ENCODE measurements at places on chromosomes 2 and 18.

GRCh38 chr2:191645434-191646162 lies 32.3 kb upstream of the NABP1 start:
- DNase-seq: no peak

DNA sequence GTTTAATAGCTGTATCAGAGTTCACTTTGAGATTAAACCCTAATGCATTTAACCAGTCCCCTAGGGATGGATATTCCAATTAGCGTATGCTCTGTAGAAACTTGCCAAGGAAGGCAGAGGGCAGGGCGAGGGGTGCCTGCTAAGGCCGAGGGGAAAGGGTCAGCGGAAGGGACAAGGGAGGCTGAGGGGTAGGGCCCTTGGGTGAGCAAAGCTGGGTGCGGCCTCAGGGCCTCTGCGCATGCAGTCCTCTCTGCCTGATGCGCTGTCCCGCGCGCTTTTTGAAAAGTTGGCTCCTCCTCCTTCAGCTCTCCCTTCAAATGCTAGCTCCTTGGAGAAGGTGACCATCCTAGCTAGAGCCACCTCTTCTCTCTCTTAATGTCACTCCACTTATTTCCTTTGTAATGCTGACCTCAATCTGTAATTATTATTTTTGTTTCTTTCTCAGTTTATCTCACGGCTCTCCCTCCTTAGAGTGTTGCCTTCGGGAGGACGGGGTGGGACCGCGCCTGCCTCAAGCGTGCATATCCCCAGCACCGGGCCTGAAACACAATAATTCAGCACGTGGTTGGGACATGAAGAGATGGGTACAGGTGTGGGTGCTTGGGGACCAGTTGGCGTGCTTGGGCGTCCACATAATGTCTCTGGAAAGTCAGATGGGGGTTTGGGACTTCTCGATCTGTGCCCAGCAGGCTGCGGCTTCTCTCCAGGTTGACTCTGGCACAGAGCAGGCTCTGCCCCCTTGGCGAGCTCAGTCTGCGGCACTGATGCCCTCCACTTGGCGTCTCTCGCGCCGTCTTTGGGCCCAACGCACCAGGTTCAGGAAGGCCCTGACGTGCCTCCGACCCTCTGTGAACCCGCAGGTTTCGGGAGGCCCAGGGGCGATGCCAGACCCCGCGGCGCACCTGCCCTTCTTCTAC lies 10.0 kb downstream of the ZAP70 start:
- no peak for DNase-seq

DNA sequence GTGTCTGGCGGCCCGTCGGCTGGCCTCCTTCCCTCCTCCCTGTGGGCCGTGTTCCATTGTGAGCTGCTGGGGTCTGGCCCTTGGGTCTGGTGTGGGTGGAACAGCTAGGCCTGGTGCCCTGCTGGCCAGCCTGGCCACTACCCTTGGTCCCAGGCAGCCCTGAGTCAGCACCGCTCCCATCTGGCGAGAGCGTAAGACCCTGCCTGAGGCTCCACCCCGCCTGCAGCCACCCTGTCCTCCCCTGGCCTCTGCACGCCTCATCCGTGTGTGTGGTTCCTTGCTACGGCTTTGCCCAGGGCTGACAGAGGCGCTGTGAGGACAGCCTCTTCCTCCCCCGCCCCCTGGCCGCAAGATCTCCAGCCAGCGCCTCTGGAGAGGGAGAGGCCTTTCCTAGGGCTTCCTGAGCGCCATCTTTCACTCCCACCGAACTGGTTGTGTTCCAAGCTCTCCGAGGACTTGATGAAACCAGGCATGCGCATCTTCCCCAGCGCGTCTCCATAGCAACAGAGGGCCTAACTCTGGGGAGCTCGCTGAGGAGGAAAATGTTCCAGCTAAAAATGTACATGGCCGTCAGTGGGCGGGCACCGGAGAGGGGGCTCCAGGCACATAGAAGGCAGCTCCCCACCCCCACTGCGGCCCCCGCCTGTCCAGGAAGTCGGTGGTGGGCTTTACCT lies 83.0 kb downstream of the STPG4 start:
- no peak for DNase-seq

- DNase-seq: no peak
Observed at GRCh38 chr2:45229411-45229810, 220.2 kb upstream of the SIX2 start.

DNA sequence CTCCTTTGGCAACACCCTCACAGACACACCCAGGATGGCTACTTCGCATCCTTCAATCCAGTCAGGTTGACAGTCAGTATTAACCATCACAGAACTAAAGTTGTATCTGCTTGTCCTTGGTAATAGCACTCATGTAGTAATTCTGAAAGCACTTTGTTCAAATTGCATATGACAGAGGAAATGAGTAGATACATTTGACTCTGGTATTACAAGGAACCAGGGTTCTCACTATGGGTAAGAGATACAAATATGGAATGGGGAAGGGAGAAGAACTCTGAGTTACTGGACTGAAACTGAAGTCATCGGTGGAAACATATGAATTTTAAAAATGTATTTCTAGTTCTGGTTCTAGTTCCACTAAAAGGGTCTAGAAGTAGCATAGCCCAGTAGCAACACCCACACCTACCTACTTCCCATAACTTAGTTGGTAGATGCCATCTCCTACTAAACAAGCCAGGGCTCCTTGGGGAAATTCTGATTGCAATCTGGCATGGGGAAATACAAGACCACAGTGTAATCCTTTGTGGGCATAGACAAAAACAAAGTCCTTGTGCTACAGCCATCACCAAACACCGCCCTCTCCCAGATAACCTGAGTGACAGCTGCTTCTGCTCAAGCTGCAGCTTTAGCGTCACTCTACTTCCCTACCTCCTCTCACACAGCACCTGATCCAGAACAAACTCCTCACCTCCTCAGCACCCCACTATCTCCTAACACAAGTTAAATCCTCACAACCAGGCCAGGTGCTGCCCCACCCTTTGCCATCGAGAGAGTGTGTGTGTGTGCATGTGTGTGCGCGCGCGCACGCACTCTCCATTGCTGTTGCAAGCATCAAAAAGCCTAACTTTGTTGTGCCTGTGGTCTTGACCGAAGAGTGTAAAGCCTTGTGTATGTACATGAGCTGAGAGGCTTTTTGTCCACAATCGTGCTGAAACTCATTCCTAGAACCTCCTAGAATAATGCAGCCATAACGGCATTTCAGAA lies 31.4 kb upstream of the CD226 start:
- DNase-seq: no peak

DNA sequence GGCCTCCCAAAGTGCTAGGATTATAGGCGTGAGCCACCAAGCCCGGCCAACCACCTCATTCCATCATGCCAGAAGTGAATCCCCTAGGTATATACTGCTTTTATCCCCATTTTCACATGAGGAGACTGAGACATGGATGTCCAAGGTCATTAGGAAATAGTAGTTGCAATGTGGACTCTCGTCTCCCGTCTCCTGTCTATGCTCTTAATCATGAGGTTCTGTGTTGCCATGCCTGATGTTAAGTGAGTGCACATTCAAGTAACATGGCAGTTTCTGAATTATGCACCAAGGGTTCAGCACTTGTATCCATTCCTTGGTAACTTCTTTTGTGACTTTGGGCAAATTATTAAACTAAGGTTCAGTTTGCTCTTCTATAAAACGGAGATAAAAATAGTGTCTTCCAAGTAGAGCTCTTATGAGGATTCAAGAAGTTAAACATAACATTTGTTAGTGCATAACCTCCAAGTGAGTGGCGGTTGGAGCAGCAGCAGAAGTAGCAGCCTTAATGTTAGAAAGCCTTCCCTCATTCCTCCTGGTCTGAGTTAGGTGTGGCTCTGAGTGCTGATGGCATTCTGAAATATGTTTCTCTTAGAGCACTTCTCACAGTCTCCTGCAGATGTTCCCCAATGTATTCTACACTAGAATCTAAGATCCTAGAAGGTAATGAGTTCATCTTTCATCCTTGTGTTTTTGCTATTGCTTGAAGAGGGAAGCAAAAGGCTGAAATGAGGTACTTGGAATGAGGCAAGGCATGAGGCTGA lies 21.9 kb downstream of the SOCS6 start:
- no peak for DNase-seq

DNA sequence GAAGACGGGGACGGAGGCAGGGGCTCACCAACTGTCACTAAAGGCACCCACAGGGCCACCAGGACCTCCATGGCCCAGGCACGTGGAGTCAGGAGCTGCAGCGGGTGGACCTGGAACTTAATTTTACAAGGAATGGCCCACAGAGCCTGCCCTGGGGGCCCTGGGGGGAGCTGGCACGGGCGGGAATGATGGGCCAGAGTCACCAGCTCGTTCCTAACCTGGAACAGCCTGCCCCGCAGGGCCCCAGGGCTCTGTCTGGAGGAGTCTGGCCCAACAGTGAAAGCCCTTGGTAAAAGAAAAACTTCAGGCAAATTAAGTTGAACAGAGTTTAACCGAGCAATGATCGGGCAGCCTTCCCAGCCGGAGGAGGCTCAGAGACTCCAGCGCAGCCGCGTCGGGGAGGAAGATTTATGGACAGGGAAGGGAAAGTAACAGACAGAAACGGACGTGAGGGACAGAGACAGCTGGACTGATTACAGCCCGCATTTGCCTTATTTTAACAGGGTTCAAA lies 118.4 kb upstream of the TMEM18 start:
- no peak for DNase-seq

- DNase-seq: no peak
Observed at GRCh38 chr2:17309181-17309580, 209.1 kb downstream of the RAD51AP2 start.

GRCh38 chr2:146461068-146461467 lies 1383.8 kb upstream of the ACVR2A start:
- DNase-seq: no peak

DNA sequence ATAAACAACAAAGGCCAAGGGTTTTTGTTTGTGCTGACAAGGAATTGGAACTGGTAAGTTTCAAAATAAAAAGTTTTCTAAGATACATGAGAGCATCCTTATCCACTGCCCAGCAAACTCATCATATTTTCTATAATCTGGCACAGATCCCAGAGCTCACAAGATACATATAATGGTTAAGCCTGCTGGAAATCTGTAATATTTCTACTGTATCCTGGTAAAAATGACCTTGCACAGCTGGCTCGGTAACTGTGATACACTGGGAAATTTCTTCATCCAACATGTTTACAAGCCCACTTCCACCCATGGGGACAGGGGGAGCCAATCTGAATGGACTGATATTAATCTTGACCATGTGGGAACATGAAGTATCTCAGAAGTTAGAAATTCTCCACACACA lies 425.4 kb upstream of the MMADHC start:
- DNase-seq: no peak

DNA sequence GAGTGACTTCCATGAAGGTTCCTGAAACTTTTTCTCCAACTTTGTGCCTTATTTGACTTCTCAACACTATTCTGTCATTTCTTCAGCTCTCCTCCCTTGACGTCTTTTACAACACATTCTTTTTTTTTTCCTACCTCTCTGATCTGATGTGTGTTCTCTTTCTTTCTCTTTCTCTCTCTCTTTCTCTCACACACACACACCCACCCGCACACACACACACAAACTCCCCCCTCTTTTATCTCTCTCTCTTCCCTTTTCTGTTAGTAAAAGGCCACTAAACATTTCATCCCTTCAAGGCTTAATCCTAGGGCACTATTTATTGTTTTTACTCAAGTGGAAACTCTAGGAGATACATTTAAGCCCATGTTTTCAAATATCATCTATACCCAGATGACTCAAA lies 107.8 kb upstream of the CNTNAP5 start:
- DNase-seq: no peak

GRCh38 chr2:222309766-222310165 lies 11.0 kb upstream of the PAX3 start:
- no peak for DNase-seq

DNA sequence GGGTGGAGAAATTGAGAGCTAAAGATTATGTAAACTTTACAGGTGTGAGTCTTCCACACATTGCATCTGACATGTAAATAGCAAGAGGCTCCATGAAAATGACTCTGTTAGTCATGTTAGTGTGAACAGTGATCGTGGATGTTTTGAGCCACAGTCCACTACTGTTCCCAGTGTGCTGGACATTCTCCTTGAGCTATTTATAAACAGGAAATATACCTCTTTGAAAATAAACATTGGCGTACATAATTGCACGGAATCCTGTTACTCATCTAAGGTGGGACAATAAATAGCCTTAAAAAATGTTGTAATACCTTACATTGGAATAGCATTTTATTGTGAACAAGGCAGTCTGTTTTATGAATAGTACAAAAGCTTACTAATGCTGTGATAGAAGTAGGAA lies 37.0 kb downstream of the LIMS1 start:
- DNase-seq: no peak

DNA sequence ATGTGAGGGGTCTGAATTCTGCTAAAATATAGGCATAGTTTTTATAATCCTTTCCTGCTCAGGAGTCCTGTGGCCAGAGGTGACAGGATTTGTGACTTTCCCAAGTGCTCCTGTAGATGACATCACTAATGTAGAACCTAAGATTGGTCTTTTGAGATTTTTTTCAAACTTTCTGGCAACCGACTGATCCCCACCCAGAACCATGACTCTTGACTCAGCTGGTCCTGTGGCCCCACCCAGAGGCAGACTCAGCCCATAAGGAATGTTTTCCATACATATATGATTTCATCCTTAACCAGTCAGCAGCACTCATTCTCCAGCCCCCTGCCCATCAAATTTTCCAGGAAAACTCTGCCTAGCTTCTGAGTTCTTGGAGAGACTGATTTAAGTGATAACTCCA lies 46.8 kb downstream of the COMMD1 start:
- no peak for DNase-seq

DNA sequence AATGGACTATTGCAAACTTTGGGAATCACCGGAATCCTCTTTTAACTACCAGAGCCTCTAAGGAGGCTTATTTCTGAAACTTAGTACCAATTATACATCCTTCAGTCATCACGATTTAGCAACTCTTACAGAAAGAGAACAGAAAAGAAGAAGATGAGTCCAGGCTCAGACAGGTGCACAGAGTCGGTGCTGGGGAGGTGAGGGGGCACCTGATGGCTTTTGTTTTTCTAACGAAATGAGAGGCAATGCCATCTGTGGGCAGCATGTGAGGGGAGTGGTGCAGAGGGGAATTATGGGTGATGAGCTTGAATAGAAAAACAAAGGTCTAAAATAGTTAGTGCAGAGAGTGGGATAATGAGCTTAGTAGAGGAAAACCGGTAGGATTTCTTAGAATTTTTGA lies 522.6 kb downstream of the CMPK2 start:
- DNase-seq: no peak

DNA sequence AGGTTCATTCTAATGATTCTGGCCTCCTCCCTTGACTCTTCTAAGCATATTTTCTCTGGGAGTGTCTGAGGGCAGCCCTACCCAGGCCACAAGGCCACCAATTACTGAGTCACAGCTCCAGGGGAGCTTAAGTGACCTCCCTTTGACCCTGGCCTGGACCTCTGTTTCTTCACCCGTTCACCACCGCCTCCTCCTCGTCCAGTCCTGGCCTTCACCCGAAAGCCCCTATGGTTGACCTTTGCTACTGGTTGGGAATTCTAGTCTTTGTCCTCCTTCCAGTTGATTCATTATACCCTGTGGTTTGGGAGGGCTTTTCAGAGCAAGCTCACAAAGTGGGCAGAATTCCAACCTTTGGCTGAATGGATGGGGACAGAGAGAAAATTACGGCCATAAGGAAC lies 72.6 kb downstream of the NRP2 start:
- DNase-seq: no peak

All from SHP77 (cell line).